NCI-H510A treated with DMSO at 0.1 percent for 48 hours (cell line): ENCODE measurements at places on chromosomes 2 and 18.

DNA sequence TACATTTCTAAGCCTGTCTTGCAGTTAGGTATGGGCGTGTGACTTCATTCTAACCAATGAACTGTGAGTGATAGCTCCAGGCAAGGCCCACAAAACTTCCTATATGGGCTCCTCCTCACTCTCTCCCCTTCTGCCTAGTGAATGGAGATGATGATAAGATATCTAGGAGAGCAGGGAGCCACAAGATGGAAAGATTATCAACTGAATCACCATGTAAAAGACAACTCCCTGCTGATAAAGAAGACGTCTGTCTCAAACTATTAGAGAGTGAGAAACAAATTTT lies 237.1 kb downstream of the GPD2 start:
- no peak for DNase-seq

DNA sequence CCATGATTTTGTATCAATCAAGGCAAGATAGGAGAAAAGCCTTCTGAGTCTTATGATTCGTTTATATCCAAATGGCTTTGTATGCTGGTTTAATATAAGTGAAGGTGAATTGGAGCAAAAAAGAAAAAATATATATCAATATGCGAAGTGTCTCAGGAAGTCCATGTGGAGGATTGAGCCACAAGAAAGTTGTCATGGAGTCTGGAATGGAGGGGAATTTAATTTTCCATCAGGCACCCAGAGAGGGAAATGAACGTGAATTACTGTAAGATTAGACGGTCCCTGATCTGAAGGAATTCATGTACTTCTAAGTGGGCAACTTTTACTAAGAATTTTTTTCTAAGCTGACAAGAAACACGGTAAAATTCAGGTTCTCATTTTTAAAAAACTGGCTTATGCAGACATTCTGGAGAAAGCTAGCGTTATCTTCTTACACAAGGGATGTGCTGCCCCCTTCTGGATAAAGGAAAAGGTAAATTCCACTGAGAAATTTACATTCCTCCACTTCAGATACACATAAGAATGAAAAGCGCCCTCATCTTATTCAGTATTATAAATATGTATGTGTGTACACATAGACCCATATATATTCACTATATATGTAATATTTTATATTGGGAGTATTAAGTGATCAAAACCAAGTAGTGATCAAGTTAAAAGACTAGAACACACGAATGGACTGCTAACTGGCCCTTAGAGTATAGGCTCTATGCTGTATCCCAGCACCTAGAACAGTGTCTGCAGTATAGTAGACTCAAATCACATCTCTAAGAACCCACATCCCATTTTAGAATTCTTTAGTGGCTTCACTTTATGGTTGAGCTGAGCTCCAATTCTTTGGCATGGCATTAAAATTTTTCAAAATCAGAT lies 289.0 kb upstream of the TFPI start:
- DNase-seq = no peak

- no peak for DNase-seq
Measured at GRCh38 chr2:132873738-132874137, 203.7 kb upstream of the LYPD1 start.

GRCh38 chr2:16617282-16618266 lies 48.1 kb downstream of the CYRIA start:
- no peak for DNase-seq

GRCh38 chr2:239298116-239298804 lies 102.6 kb downstream of the HDAC4 start:
- DNase-seq = no peak

DNA sequence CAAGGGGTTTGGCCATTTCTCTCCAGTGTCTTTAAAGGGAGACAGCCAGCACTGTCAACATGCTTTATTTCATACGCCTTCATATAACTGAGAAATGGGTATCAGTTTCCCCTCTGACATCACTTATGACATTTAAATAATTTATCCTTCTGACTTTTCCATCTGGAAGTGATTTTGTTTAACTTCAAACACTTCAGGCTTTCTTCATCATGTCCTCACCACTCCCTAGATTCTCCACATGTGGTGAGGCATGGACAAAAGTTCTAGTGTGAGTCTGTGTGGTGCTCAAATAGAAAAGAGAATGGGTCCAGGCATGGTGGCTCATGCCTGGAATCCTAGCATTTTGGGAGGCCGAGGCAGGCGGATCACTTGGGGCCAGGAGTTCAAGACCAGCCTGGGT lies 158.6 kb downstream of the TXNL1 start:
- DNase-seq = no peak

DNA sequence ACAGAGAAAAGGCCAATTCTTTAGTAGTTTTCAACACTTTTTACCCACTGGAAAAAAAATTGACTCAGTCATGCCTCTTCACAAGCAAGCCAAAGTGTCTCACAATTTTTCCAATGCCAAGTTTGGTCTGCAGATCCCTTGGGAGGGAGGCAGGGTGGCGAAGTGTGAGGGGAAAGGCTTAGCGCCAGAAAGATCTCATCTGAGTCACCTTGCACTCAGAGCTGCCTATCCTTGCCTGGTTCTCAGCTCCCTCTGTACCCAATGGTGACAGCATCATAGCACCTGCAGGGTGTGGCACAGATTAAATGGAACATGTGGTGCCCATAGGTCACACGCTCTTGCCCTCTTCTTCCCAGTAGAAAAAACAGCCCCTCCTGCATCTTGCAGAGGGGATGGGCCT lies 55.2 kb upstream of the GYPC start:
- no peak for DNase-seq

- DNase-seq = no peak
Measured at GRCh38 chr2:239970004-239970623, 55.0 kb downstream of the NDUFA10 start.

DNA sequence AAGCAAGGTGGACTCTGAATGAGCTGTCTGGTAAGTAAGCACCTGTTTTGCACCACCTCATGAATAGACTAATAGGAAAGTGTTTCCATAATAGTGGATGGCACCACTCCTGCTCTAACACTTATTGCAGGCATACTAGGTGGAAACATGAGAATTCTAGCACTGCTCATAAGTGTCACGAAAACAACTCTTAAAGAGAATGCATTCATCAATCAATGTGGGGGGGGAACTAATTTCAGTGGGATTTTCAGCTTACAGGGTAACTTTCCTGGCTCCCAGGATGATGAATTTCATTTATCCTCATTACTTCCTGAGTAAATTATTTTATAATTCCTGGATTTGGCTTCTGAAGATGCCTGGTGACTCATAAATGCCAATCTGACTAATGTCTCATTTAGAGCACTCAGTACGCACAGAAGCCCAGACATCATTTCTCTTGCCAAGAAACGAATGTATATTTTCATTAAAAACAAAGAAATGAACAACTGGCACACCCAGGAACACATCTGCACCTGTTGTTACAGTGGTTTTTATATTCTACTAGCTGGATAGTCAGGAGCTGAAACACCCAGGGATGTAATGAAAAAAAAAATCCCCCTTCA lies 129.6 kb downstream of the PID1 start:
- no peak for DNase-seq

GRCh38 chr2:237321746-237322145 lies 92.2 kb downstream of the COL6A3 start:
- no peak for DNase-seq

DNA sequence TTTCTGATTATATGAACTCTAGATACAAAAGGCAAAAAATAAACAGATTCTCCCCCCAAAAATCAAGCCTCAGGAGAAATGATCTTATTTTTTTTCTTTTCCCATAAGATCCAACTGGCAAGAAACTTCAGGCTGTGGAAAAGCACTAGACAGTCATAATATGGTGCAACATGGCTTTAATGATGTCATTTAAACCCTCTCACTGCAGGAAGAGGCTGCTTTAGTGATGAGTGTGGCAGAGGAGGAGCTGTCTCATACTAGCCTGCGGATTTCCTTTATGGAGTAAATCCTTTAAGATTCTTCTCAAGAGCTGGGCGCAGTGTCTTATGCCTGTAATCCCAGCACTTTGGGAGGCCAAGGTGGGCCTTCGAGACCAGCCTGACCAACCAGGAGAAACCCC lies 83.3 kb upstream of the CD28 start:
- DNase-seq = peak; percentile 72

- no peak for DNase-seq
Measured at GRCh38 chr18:51226068-51226467, 28.6 kb upstream of the MEX3C start.

DNA sequence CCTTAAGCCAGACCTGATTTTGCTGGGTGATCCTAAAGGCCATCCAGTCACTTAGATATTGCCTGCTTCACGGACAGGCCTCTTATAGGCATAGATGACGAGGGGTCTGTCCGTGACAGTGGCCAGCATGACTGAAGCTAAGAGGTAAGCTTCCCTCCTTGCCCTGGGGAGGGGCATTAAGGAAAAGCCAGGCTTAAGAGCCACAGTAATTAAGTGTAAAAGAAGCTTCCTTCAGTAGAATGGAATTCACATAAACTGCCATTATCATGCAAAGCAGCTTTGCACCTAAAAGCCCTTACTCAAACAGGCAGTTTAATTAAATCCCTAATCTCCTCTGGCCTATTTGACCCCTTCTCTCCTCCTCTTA lies 99.4 kb upstream of the PKDCC start:
- no peak for DNase-seq

DNA sequence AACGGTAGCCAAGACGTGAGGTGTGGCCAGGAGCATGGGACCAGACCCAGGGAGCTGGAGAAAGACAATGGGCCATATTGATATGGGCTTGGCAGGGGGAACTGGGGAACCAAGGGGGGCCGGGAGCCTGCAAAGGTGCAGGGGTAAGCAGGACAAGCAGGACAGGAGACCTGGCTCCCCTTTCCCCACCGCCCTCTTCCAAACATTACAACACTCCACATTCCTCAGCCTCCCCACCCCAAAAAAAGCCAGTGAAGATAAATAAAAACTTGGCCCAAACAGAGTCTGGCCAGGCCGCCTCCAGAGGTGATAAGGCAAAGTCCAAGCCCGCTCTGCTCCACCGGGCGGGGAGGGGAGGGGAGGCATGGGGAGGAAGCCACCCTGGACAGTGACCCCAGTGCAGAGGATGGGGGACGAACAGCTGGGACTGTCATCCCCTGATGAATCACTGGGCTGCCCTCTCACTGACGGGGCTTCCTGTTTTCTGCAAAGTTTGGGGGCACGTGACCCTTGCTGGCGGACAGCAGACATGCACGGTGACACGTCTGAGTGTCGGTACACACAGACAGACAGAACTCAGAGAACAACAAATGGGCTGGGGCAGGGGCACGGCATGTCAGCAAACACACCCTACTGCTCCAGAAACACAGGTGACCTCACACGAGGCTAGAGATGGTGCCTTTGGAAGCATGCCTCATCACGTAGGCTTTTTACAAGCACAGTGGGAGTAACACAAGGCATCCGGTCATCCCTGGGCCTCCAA lies 100.2 kb downstream of the TNS1 start:
- no peak for DNase-seq

DNA sequence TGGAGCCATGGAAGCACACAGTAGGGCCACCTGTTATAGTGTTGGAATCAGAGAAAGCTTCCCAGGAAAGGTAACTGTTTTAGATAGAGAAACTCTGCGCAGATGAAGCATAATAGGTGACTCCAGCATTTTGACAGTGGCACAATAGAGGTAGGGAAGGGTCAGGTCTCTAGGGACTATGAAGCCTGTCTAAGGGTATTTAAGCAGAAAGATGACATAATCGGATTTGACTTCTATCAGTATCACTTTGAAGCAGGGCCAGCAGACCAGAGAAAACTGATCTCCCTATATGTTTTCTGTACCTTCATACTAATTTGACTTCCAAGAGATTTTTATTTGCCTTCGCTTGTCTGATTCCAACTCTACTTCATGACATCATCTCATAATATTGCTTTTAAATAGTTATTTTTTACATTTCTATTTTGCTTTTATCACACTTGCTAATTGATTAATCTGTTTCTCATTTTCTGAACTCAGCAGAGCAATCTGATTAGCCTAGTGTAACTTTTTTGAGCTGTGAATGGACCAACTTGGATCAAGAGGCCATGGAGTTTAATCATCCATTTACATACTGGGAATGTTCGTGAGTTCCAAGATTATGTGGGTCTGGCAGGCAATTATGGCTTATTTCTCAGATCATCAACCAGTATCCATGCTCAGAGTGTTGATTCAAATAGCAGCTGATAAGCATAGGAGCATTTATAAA lies 8.4 kb upstream of the HIBCH start:
- DNase-seq = no peak

GRCh38 chr18:21930177-21930576 lies 189.6 kb downstream of the MIB1 start:
- DNase-seq = no peak

DNA sequence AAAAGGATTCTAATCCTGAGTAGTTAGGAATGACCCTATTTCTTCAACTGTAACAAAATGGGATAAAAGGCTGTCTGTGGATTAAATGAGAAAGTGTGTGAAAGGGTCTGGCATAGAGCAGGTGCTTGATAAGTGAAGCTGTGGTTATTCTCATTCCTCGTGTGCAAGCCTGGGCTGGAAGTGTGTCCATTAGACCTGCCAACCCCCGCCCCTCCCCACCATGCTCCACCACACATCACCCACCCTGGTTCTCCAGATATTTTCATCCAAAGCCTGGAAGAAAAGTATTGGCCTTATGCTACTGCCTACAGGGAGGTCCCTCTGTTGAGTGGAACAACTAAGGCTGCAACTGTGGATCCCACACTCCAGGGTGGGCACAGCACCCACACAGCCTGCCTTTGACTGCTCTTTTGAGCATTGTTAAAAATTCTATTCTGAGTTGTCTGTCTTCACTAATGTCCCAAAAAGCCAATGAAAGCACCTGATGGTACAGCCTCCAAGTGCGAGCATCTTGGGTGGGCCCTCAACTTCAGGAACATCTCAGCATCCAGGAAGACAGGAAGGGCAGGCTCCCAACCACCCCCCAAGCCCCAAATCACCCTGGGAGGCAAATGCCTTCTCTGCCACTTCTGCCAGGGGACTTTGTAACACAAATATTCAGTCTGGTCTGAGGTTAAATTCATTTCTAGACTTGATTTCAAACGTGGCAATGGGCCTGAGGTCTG lies 102.8 kb upstream of the PPP1CB start:
- no peak for DNase-seq

DNA sequence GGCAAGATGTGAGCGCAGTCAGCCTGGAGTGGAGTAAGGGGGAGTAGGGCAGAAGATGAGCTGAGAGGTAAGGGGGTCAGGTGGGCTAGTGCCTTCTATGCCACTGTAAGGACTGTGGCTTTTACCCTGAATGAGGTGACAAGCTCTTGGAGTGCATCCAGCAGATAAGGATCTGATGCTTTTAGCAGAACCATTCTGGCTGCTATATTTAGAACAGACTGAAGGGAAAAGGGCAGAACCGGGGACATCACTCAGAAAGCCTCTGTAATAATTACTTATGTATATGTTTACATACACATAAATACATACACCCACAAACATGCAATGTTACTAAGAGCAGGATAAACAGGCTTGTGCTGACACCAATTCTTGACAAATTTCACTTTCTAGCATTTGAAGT lies 124.8 kb downstream of the DTNB start:
- no peak for DNase-seq

- no peak for DNase-seq
Measured at GRCh38 chr2:146981921-146982320, 862.9 kb upstream of the ACVR2A start.

DNA sequence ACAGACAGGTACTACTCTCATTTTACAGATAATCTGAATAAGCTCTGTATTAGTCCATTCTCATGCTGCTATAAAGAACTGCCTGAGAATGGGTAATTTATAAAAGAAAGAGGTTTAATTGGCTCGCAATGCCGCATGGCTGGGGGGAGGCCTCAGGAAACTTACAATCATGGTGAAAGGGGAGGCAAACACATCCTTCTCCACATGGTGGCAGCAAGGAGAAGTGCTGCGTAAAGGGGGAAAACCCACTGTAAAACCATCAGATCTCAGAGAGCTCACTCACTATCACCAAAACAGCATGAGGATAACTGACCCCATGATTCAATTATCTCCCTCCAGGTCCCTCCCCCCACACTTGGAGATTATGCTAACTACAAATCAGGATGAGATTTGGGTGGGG lies 254.4 kb downstream of the KCNE4 start:
- DNase-seq = no peak
